Activated CD4-positive, alpha-beta memory T cell treated with anti-CD3 and anti-CD28 coated beads, Interleukin-2, amount 10 ng/mL, durations not matched to agents 7 days and 5 days (primary cell): ENCODE measurements at places on chromosomes 3 and 15. TPM values are rescaled to one million over a fixed set of nuclear protein-coding genes. Genes with fewer than 3 reads are reported as not detected.

- no peak for DNase-seq
- no peak within 1 kb of the TSS for H3K27ac ChIP-seq
- H3K36me3 ChIP-seq, result no peaks in the 10 kb centered on the region
These were observed at the start of gene APOD for GRCh38 chr3:195583831-195584542. Gene APOD, minus strand, starts transcription at chr3:195583940. Its CDS starts 4,479 bp downstream, at chr3:195579461.

GRCh38 chr3:189490337-189490736 is 140.9 kb upstream of the TP63 start:
- no peaks in the 10 kb centered on the region for H3K36me3 ChIP-seq
- H3K27me3 ChIP-seq, result no peaks in the 10 kb centered on the region
- DNase-seq, result no peak
- no peak overlapping the region for H3K4me3 ChIP-seq
- H3K27ac ChIP-seq, result no peak overlapping the region

GRCh38 chr3:127204841-127205582 is 12.1 kb downstream of the PRR23E start:
- H3K27ac ChIP-seq, result no peak overlapping the region
- no peak for DNase-seq
- H3K27me3 ChIP-seq, result peaks cover 2% of the 10 kb centered on the region
- H3K4me3 ChIP-seq, result no peak overlapping the region

- no peak for DNase-seq
- H3K4me1 ChIP-seq, result no peaks in the 10 kb centered on the region
- H3K4me3 ChIP-seq, result no peak overlapping the region
- H3K27ac ChIP-seq, result no peak overlapping the region
- H3K27me3 ChIP-seq, result no peaks in the 10 kb centered on the region
These were observed 621.4 kb downstream of the PDCD6IP start for GRCh38 chr3:34419801-34420200.

- no peak for DNase-seq
- no peaks in the 10 kb centered on the region for H3K27me3 ChIP-seq
- H3K27ac ChIP-seq, result no peak overlapping the region
- peaks cover 5% of the 10 kb centered on the region for H3K4me1 ChIP-seq
These were observed 292.3 kb downstream of the TIGIT start for GRCh38 chr3:114586119-114586518.

DNA sequence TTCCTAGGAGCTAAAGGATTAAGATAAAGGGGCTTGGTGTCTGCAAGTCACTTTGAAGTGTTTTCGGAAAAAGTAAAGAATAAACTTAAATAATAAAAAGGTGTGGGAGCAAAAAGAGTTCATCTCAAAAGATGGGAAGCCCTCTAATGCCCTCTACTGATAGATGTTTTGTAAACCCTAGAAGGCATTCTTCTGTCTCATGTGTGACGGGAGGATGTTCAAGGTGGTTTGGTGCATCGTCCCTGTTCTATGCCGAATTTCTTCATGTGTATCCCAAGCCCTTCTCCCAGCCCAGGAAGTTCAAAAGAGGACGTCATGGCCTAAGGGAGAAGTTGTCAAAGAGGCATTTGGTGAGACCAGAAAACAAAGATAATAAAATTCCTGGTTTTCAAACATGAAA is 37.2 kb downstream of the CCK start:
- H3K36me3 ChIP-seq, result peaks cover 9% of the 10 kb centered on the region
- no peak for DNase-seq
- peaks cover 7% of the 10 kb centered on the region for H3K4me1 ChIP-seq
- H3K27me3 ChIP-seq, result peaks cover 5% of the 10 kb centered on the region

GRCh38 chr15:33963831-33964664 is 4.2 kb upstream of the CHRM5 start:
- H3K27ac ChIP-seq, result no peak overlapping the region
- no peaks in the 10 kb centered on the region for H3K4me1 ChIP-seq
- no peak overlapping the region for H3K4me3 ChIP-seq
- no peaks in the 10 kb centered on the region for H3K27me3 ChIP-seq
- DNase-seq, result no peak

- no peak for DNase-seq
- no peak overlapping the region for H3K4me3 ChIP-seq
- no peak overlapping the region for H3K27ac ChIP-seq
- H3K36me3 ChIP-seq, result no peaks in the 10 kb centered on the region
- H3K27me3 ChIP-seq, result peaks cover 9% of the 10 kb centered on the region
These were observed 35.8 kb downstream of the ATP2B2 start for GRCh38 chr3:10469441-10470119.

DNA sequence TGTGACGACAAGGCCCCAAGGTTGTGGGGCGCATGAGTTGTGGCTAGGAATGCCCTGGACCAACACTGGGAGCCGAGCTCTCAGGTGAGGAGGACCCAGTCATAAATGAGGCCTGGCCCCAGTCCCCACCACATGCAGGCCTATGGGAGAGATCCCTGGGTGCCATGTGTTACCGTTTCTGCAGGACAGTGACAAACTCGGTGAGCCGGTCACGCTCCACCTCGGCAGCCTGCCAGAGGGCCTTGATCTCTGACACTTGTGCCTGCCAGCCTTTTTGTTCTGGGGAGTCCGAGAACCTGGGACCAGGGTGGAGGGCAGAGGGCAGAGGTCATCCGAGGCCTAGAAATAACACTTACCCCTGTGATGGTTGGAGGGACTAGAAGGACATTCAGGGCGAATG is 27.7 kb upstream of the HHATL start:
- H3K4me1 ChIP-seq, result no peaks in the 10 kb centered on the region
- H3K27me3 ChIP-seq, result peaks cover 12% of the 10 kb centered on the region
- DNase-seq, result no peak
- H3K36me3 ChIP-seq, result no peaks in the 10 kb centered on the region
- H3K27ac ChIP-seq, result no peak overlapping the region

- no peak overlapping the region for H3K27ac ChIP-seq
- no peaks in the 10 kb centered on the region for H3K4me1 ChIP-seq
- no peak for DNase-seq
- no peak overlapping the region for H3K4me3 ChIP-seq
- no peaks in the 10 kb centered on the region for H3K27me3 ChIP-seq
- H3K36me3 ChIP-seq, result no peaks in the 10 kb centered on the region
These were observed 470.2 kb downstream of the NAALADL2 start for GRCh38 chr3:175329373-175329772.

GRCh38 chr3:118772547-118773011 is 262.1 kb downstream of the IGSF11 start:
- no peak overlapping the region for H3K27ac ChIP-seq
- no peaks in the 10 kb centered on the region for H3K36me3 ChIP-seq
- H3K4me1 ChIP-seq, result no peaks in the 10 kb centered on the region
- no peak overlapping the region for H3K4me3 ChIP-seq
- no peak for DNase-seq

DNA sequence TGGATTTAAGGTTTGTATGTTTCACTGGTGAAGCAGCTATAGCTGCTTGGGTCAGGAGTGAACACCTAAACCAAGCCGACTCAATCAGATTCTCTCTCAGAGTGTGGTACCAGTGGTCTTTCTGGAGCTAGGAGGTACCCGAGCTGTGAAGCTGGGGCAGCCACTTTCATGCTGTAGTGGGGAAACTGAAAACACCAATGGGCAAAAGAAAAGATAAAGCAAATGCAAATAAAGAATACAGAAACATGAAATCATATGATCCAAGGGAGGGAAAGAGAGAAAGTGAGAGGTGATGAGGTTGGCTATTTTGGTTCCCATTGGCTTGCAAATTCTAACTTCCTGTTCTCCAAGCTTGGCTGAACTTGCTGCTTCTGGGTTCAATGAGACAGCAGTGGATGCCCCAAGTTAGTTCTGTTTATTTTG is 212.3 kb upstream of the CFAP20DC start:
- no peaks in the 10 kb centered on the region for H3K36me3 ChIP-seq
- H3K4me3 ChIP-seq, result no peak overlapping the region
- no peaks in the 10 kb centered on the region for H3K27me3 ChIP-seq
- no peak for DNase-seq

GRCh38 chr3:42500909-42501308 is 1.5 kb upstream of the VIPR1 start:
- peak; percentile 12 for DNase-seq
- H3K36me3 ChIP-seq, result no peaks in the 10 kb centered on the region
- no peak overlapping the region for H3K27ac ChIP-seq
- H3K27me3 ChIP-seq, result peaks cover 42% of the 10 kb centered on the region
- H3K4me3 ChIP-seq, result peak overlapping the region; percentile 5
- peaks cover 45% of the 10 kb centered on the region for H3K4me1 ChIP-seq

DNA sequence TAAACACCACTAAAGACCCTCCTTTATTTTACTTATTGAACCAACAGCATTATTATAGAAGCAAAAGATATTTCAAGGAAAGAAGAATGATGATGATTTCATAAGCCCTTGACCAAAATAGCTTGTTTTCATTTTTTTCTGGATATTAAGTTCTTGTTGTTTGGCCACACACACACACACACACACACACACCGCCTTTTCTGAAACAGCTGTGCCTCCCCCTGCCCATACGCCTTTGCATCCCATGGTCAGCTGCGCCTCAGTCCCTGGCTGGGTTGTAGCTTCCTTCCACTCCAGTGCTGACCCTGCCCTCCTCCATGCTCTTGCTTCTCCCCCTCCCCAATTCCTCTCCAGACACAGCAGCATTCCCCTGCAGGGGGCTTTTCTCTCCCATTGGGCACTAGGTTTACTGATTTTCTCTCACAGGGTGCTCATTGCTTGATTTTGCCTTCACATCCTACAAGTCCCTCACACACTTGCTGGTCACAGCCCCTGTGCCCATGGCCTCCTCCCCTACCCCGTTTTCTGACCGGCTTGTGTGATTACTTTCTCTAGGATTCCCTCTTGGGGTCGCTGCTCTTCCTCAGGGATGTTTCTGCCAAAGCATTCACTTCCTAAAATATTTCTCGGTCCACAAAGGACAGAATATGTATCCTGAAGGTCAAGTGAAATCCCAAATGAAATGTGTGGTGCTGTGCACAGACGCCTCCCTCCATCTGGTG is 18.4 kb downstream of the MESP1 start:
- H3K27me3 ChIP-seq, result peaks cover 18% of the 10 kb centered on the region
- no peak overlapping the region for H3K4me3 ChIP-seq
- no peaks in the 10 kb centered on the region for H3K4me1 ChIP-seq
- no peaks in the 10 kb centered on the region for H3K36me3 ChIP-seq

Gene CAND2
- 0.15 TPM for total RNA-seq

Gene LRRC34
- total RNA-seq, result 6.0 TPM

Gene OGG1
- total RNA-seq, result 29.5 TPM

Gene C3orf70
- total RNA-seq, result 0.03 TPM

Gene IL12A
- 0.55 TPM for total RNA-seq

Gene NRG4
- total RNA-seq, result not detected

Gene RBP2
- total RNA-seq, result not detected

Gene STRA6
- total RNA-seq, result not detected

Gene GRAMD1C
- total RNA-seq, result 0.91 TPM

Gene DNAJA4
- 30.9 TPM for total RNA-seq

Gene SERPINI2
- not detected for total RNA-seq
